Stimulated activated CD4-positive, alpha-beta T cell treated with anti-CD3 and anti-CD28 coated beads, Interleukin-4, amount 100 ng/mL, for 48 hours (primary cell): ENCODE measurements at places on chromosomes 16 and 17.

DNA sequence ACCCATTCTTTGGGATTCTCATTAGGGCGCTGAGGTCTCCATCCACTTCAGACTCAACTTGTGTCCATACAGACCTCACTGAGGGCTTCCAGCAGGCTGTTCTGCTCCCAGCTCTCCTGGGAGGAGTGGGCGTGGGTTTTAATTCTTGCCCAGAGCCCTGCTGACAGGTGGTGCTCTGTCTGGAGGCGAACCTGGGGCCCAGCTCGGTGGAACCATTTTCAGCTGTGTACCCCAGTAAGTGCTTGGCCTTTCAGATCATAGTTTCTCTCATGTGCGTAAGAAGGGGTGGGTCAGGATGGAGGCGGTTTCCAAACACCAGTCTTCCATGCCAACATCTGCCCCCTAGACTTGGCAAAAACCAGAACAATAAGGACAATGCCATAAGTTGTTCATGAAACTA lies 21.4 kb upstream of the NKD1 start:
- no peak for DNase-seq

DNA sequence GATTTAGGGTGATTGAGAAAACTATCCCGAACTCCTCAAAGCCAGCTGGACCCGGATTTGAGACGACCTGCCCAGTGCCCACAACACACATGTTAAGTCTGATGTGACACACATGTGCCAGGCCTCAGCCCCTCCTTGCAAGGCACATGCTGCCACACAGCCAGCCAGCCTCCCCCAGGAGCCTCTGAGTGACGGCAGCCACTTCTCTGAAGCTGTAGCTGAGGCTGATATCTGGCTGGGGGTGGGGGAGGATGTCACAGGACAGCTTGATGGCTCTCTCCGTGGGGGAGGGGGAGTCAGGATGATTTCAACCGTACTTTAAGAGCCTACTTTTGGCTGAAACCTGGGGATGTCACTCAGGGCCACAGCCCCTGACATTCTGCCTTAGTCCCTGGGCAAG lies 40.9 kb downstream of the SRCIN1 start:
- DNase-seq, result no peak

DNA sequence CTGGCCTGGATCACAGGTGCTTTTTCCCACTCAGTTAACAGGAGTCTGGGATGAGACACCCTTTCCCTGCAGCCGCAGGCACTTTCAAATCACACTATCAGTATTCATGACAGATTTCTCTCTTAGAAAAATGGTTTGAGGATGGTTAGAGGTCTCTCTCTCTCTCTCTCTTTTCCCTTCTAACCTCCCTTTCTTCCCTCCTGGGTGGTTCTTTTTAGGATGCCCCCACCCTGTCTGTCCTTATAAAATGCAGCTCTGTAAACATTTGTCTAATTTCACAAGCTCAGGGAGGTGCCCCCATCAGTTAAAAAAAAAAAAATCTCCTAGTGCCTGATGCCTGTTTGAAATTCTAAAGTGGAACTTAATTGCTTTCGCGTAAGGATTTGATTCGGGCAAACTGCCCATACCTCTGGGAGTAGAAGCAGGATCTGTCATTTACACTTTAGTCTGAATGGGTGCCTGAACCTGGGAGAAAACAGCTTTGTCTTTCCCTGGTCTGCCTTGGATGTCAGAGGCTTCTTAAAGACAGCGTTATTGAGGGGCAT lies 158.8 kb downstream of the CCDC182 start:
- DNase-seq, result no peak

DNA sequence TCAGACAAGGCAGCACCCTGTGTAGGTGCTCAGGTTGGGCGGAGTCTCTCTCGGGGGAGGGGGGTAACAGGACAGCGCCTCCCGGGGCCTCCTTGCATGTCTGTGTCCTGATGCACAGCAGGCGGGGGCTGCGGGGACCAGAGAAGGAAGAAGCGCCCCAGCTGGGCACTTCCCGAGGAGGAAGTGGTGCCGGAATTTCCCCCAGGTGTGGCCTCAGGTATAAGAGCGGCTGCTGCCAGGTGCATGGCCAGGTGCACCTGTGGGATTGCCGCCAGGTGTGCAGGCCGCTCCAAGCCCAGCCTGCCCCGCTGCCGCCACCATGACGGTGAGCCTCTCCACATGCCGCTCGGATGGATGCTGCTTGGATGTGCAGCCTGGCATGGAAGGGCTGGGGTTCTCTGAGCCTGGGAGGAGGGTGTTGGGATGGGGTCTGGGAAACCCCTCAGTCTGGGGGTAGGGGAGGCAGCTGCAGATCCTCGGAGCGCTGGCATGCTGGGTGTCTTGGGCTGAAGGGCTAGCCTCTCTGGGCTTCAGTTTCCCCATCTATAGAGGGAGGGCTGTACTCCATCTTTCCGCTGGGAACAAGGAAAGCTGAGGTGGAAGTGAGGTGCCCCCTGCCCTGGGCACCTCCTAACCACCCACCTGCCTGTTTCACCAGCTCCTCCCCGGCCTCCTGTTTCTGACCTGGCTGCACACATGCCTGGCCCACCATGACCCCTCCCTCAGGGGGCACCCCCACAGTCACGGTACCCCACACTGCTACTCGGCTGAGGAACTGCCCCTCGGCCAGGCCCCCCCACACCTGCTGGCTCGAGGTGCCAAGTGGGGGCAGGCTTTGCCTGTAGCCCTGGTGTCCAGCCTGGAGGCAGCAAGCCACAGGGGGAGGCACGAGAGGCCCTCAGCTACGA lies at the start of gene IL17C:
Gene IL17C (plus strand): TSS at position 250 of the 908 bp plus-strand sequence. CDS start 70 bp downstream, at position 320.
- no peak for DNase-seq

- DNase-seq, result no peak
Observed at GRCh38 chr16:66418165-66418962, 8.7 kb upstream of the BEAN1 start.

- DNase-seq, result no peak
Observed at GRCh38 chr17:75889454-75889853, 7.3 kb downstream of the TRIM65 start.

- no peak for DNase-seq
Observed at GRCh38 chr17:32720671-32721070, 156.3 kb downstream of the MYO1D start.

DNA sequence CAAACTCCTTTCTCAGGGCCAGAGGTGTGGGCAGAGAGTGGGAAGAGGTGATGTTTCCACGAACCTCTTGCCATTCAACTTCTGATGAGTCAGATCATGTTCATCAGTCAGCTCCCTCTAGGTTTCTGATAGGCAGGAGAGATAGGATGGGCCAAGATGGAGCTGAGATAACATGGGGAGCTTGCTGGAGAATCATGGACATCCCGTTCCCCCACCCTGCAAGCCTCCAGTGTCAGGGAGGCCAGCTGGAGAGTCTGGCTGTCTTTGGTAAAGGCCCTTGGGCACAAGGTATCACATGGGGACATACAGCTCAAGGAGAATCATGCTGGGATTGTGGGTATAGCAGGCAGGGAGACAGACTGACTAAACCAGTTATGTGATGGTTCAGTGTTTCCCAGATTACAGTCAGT lies 136.0 kb upstream of the IRX3 start:
- no peak for DNase-seq

- DNase-seq, result no peak
Observed at GRCh38 chr16:31002862-31003341, 7.5 kb downstream of the STX1B start.

- no peak for DNase-seq
Observed at GRCh38 chr17:80937462-80938381, 53.9 kb upstream of the CHMP6 start.
